C1 segment of cervical spinal cord (tissue), 14 donors: ENCODE measurements at places on chromosomes 5 and 9.
A peak's percentile ranks its signal among the peaks of the same experiment; 100 is the strongest.

DNA sequence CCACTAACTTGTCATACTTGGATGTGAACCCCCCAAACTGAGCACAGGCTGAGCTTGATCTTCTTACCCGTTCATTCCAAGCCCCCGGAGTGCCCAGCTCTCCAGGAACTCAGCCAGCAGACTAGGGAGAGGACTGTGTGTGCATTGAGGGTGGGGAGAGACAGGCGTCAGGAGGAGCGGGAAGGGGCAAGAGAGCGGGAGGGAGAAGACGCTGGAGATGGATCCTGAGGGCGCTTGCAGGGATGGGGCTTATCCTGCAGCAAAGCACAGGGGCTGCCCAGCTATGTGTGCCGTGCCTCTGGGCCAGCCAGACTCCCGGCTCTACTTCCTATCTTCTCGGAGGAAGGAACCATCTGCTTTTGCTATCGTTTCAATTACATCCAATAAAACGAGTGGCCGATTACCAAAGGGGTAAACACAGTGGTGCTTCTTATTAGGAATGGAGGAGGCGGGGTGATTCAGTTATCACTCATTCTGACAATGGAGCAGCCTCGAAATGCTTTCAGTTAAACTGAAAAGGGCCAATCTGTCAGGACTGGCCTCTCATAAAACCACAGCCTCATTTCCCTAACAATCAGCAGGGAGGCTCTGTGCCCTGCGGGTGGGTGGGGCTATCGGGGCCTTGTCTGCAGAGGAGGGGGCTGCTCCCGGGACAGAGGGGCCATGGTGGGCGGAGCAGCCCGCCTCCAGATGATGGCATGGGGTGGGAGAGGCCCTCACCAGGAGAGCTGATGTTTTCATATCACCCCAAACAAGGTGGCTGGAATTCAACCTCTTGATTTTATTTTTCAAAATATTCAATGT is 168.2 kb downstream of the DAB2IP start:
- no peak for DNase-seq

DNA sequence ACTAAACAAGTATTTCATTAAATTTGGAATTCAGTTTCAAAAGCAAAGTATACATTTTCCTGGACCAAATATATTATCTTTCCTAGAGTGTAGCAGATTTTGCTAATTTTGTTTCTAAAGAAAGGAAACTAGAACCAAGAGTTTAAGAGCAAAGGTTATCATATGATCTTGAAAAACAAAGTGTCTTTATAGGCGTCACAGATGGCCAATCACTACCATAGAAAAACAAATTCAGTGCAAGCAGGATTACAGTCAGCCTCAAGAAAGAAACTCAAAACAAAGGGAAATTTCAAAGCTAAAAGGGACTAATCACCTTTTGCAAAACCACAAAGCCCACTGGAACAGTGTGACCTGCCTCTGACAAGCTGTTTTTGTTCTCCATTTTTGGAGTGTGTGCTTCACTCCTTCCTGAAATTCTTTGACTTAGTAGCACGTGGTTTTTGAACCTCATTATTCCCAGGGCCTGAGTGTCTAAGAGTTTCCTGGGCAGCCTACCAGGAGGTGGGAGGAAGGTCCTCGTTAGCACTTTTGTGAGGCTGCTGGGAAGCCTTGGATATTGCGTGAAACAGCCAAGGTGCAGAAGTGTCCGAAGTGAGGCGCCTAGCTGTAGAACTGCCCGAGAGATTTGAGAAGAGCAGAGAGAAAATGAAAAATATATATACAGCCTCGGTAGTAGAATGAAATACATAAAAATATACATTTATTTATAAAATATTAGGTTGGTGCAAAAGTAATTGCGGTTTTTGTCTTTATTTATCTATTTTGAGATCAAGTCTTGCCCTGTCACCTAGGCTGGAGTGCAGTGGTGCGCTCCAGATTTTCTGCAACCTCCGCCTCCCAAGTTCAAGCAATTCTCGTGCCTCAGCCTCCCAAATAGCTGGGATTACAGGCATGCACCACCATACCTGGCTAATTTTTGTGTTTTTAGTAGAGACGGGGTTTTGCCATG is 246.1 kb downstream of the MARCHF11 start:
- DNase-seq, result no peak

DNA sequence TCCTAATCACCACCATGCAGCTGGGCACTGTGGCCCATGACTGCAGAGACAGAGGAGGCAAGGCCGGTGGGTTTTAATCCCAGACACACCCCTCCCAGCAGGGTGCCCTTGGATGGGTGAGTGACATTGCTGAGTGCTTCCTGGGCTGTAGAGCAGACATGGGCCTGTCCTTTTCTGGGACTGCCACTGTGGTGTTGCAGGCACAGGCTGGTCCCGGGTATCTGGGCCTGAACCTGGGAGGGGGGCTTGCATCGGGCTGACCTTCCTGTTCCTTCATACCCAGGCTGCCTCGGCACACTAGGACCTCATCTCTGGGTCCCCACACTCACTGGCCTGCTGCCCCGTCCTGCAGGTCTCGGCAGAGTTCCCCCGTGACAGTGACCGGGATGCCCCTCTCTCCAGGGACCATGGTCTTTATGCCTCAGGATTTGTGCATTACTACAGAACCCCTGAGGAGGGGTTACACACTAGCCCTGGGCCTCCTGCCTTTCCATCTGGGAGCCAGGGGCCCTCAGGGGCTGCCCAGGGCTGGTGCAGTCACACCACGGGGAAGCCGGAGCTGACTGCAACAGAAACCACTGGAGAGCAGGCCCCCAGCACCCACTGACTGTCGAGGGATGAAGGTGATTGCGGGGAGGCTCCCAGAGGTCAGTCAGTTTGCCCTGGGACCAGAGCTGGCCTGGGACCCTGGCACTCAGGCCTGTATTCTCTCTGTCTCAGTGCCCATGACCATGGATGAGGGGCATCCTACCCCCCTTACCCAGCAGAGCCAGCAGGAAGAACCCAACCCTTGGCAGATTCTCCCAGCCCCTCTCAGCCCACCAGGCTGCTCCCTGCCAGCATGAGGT is 8.9 kb upstream of the SLC25A48 start:
- no peak for DNase-seq

DNA sequence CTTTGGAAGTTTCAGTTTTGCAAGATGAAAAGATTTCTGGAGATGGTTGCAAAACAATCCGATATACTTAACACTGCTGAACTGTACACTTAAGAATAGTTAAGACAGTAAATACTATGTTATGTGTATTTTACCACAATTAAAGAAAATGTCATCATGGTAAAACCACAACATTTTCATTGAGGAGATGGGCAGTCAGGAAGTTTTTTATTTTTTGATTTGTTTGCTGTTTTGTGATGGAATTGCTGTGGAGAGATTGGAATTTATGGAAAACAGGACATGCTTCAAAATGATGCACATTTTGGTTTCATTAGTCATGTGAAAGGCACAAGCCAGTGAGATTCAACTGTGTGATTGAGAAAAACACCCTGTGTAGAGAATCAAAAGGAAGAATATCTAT is 90.5 kb upstream of the AGXT2 start:
- DNase-seq, result no peak

- DNase-seq, result no peak
Observed at GRCh38 chr9:109733690-109734089, 46.3 kb upstream of the PALM2AKAP2 start.

- DNase-seq, result no peak
Observed at GRCh38 chr5:134749415-134749814, 9.2 kb upstream of the DDX46 start.

- no peak for DNase-seq
Observed at GRCh38 chr9:134063571-134064450, 4.0 kb downstream of the BRD3 start.

GRCh38 chr5:87410931-87411330 is 1.8 kb downstream of the CCNH start:
- DNase-seq, result no peak

- no peak for DNase-seq
Observed at GRCh38 chr5:135233477-135233876, 165.6 kb downstream of the MACROH2A1 start.

DNA sequence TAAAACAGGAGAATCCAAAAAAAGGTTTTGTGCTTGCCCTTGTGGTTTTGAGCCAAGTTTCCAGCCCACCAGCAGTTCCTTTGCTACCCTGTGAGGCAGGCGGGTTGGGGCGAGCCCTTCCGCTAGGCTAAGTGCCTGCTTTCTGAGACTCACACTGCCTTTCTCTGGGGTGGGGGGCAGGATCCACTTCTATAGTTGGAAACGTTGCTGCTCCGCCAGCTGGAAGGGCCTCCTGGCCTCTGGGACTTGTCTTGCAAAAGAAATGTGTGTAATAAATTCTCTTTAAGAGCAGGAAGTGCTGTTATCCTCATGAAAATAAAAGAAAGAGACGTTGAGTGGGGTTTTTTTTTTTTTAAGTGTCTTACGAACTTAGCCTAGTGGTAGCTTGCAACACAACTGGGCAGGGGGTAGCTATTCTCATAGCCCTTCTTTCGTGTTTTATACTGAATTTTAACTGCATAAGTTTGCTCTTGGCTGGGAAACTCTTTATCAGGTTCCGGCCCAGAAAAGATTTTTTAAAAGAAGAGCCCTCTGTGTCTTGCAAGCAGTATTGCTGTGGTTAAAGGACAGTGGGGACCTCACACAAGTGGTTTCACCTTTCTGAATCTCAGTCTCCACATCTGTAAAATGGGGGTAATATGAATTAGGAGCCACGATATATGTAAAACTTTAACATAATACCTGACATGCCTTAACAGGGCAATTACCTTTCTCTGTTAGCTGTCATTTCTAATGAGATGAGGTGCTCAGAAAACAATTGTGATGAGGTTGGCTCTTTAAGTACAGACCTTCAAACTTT is 19.8 kb downstream of the JADE2 start:
- no peak for DNase-seq

- DNase-seq, result no peak
Observed at GRCh38 chr5:107514305-107514704, 156.4 kb downstream of the EFNA5 start.

- DNase-seq, result peak; percentile 50
Observed at GRCh38 chr5:132829742-132830435, 558 bp downstream of the SHROOM1 start.

- DNase-seq, result no peak
Observed at GRCh38 chr5:75049456-75050351, 2.7 kb downstream of the GCNT4 start.
